ENCODE measurements at places on chromosomes 5 and 9.

DNA sequence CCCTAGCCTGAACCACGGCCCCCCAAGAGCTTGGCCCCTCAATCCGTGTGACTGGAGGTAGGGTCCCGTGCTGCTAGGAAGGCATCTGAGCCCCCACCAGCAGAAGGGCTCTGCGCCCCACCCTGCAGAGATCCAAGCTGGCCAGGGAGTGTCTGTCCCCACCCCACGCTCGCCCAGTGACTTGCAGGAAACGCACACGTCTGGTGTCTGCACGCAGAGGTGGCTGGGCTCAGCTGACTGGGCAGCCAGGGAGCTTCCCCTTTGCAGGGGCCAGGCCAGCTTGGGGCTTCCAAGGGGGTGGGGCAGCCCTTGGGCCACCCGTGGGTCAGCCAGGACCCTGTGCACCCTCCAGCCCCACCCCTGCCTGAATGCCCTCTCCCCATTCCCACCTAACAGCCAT, 24.3 kb downstream of the NOTCH1 start:
- DNase-seq: no peak

- DNase-seq: no peak
These were observed 44.0 kb upstream of the GLRX start for GRCh38 chr5:95866435-95867040.

GRCh38 chr9:123406016-123406415, 50.0 kb downstream of the CRB2 start:
- no peak for DNase-seq

- DNase-seq: no peak
These were observed 23.0 kb downstream of the FGF18 start for GRCh38 chr5:171442287-171443042.

DNA sequence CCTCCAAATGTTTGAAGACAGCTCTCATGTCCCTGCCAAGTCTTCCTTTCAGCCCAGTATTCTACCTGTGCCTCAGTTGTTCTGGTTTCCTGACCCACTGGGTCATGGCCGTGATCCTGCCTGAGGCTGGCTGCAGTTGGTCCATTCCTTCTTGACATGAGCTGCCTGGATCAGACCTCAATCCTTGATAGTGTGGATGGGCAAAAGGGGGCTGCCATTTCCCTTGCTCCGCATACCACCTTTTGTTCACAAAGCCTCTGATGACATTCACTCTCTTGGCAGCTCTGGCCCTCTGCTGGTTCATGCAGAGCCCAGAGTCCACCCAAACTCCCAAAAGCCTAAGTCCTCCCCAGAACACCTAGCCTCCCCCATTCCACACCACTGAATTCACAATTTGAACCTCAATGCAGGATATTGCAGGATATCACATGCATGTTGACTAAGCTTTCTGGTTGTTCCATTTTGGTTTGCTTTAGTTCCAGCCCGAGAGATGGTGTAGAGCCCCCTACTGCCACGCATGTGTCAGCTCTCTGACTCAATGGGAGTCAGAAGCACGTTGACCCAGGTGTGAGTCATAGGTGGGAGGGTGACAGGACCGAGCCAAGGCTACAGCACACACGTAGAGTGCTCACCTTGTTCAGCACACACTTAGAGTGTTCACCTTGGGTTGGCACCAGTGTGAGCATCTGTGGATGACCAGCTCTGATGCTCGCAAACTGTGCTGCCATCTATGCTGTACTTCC, 137.2 kb downstream of the MTX3 start:
- DNase-seq: no peak

GRCh38 chr9:113665756-113666155, 202.2 kb downstream of the RGS3 start:
- DNase-seq: no peak

- no peak for DNase-seq
These were observed 255.5 kb downstream of the MAN2A1 start for GRCh38 chr5:109945097-109945678.

DNA sequence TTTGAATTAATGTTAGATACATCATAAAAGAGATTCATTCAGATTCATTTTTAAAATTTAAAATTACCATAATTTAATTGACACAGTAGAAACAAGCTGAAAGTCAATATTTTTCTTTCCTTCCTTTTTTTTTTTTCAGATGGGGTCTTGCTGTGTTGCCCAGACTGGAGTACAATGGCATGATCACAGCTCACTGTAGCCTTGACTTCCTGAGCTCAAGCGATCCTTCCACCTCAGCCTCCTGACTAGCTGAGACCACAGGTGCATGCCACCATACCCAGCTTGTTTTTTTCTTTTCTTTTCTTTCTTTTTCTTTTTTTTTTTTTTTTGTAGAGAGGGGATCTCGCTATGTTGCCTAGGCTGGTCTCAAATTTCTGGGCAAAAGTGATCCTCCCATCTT, 131.6 kb upstream of the TBCA start:
- no peak for DNase-seq

GRCh38 chr9:14062586-14063221, 251.2 kb downstream of the NFIB start:
- DNase-seq: no peak

GRCh38 chr5:133824661-133825254, 143.7 kb downstream of the C5orf15 start:
- no peak for DNase-seq

DNA sequence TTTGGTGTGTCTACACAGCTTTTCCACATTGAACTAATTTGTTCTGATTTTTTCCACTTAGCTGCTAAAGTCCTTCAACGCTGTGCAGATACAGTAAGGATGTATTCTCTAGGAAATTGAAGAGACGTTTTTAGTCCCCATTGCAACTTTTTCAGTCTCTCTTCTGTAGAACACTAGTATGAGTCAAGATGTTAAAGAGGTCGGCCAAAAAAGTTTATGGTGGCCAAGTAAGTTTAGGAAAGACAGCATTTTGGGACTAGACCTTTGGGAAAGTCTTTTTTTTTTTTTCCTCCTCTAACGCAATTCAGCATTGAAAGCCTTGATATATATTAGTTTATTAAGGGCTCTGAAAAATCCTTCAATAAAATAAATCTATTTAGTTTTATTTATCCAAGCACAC, 243.5 kb upstream of the FBXL7 start:
- DNase-seq: no peak

DNA sequence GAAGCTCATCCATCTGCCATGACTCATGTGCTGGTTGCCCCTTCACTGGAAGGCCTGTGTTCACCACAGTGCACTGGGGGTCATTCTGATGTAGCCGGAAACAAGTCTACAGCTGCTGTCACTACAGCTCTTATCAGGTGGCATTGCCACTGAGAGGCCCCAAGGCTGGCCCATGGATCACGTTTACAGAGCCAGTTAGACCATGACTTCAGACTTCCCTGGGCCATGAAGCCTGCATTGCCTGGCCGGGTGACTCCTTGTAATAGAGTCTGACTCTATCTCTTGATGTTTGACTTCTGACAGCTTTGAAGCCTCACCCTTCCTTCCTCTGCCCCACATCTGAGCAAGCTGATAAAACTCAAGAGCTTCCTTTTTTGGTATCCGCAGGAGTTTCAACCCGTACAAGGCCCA, 473.5 kb upstream of the DAP start:
- DNase-seq: no peak

DNA sequence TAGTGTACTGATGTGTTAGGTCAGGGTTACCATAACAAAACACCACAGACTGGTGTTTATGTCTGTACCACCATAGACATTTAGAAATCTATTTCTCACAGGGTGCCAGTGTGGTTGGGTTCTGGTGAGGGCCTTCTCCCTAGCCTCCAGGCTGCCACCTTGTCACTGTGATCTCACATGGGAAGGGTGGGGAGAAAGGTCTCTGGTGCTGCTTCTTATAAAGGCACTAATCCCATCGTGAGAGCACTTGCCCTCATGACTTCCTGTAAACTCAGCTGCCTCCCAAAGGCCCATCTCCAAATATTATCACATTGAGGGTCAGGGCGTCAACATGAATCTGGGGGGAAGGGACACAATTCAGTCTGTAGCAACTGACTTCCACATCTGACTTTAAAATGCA, 49.8 kb downstream of the PIK3R1 start:
- no peak for DNase-seq

- DNase-seq: no peak
These were observed 195.5 kb downstream of the SEMA5A start for GRCh38 chr5:9350301-9350797.

GRCh38 chr5:59253625-59254024, 639.9 kb downstream of the PDE4D start:
- DNase-seq: no peak

Measured in NCI-H524 treated with DMSO at 0.1 percent for 48 hours (cell line).